ENCODE measurements at places on chromosomes 1 and 21.

DNA sequence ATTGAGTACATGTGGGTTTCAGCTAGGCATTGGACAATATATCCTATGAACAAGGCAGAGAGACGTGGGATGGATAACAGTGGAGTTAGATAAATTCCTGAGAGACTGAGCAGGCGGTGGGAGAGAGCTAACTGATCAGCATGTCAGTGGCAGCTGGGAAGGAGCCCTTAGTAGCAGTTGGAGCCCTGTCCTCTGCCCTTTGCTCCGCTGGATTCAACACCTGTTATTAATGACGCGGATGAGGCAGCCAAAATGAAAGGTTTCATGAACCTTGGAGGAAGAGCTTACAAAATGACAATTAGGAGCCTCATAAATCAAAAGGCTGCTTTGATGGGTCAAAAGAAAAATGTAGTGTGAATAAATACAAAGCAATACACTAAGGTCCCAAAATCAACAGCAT lies 16.1 kb downstream of the UBIAD1 start:
- DNase-seq = no peak

GRCh38 chr1:107510347-107510746 lies 369.5 kb downstream of the NTNG1 start:
- no peak for DNase-seq

DNA sequence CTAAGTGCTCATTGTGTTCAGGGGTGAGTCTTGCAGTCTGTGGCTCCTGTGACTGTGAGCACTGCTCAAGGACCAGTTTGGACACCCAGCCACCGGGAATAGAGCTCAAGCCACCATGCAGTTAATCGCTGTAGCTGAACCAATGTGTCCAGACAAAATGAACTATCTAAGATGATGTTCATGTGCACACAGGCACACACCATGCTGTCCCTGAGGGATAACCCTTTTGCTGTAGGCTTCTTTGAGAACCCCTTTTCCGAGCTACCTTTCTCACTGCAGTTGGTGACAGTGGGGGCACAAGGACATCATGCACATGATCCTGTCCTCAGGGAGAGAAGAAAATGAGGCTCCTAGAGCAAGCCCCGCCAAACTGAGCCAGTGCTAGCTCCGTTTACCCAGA lies 50.6 kb upstream of the CTBS start:
- DNase-seq = no peak

DNA sequence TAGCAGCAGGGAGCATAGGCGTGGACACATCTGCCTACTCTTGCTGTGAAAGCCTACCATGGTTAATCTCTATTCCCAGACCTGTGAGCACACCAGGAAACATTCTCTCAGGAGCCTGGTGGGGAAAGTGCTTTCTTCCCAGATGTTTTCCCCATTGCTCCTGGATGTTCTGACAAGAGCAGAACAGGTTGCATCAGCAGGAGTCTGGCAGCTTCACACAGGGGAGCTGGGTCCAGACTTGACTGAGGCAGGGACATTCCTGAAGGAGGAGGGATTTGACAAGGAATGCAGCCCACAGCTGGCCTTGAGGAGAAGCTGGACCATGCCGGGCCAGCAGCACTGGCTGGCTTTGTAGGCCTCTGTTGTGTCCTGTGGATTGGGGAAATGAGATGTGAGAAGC lies 21.0 kb upstream of the ARTN start:
- no peak for DNase-seq

DNA sequence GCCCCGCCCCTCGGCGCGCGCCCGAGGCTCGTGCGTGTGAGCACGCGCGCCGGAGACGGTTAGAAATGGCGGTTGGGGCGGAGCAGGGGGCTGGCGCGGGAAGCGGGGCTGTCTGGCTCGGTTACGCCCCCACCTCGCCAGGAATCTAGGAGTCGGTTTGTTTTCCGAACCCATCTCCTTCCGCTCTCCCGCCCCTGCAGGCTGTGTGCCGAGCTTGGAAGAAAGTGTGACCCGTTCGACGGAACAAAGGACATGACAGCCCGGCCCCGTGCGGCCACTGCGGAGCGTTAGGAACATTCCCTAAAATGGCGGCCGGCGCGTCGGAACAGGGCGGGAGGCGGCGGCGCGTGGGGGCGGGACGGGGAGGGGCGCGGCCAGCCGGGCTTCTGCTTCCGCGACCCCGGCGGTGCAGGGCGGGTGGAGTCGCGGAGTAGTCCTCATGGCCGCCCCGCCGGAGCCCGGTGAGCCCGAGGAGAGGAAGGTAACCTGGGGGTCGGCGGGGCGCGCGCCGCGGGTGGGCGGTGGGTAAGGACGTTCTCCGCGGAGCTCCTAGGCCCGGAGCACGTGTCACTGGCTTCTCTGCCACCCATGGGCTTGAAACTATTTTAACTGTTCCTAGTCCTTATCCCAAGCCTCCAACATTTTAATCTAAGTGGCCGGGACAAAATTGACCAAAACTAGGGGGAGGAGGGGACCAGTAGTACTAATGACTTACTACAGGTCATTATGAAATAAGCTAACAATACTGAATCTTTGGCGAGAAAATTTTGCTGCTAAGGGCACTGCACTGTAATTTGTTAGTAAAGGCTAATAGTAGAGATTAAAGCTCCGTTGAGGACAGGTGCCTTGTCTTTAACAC lies at the start of gene COX20:
COX20 (plus strand) TSS at position 383 of the 859 bp plus-strand sequence; CDS start at position 440, 57 bp downstream.
- peak; percentile 92 for DNase-seq

GRCh38 chr1:100757946-100758345 lies 38.4 kb downstream of the VCAM1 start:
- DNase-seq = no peak

DNA sequence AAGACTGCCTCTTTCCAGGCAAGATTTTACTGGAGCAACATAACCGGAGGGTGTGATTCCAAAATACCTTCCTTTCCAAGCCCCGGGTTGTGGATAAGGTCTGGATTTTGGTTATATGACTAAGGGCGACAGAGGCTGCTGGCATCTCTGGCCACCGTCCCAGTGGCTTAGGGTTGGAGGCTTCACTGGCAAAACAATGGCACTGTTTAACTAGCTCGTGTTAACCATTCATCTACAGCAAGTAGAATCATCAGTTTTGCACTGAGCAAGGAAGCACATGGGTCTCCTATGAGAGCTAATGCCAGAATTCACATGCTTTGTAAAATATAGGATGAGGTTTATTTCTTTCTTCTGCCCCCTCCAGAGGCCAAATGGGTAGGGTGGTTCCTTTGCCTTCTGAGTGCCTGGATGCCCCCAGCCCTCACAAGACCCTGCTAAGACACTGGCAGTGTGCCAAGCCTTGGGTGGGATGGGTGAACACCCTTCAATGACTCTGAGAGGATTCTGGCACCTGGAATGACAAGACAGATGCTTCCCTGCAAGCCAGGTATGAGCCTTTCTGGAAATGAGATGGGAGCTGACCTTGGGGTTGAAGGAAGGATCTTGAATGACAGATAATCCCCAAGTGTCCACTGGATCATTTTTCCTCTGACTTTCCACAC lies 36.8 kb downstream of the DHCR24 start:
- no peak for DNase-seq

- no peak for DNase-seq
Observed at GRCh38 chr1:57040811-57041210, 75.0 kb upstream of the C8B start.

DNA sequence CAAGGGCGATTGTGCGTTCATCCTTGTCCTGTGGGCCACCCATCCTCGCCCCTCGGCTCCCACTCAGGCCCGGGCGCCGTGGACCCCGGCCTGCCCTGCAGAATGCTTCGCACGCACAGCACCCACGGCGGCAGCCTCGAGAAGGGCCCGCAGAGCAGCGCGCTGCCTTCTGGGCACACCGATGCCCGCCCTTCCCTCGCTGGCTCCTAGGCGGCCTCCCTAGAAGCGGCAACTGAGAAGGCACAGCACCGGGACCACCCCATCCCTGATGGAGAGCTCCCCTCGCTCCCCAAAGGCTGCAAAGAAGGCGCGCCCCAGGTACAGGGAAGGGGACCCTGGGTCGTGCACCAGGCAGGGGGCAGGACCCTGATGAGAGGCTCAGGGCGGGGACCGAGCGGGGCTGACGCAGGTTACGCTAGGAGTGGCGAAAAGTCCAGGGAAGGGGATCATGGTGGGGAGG lies 971 bp downstream of the CAPZB start:
- no peak for DNase-seq

DNA sequence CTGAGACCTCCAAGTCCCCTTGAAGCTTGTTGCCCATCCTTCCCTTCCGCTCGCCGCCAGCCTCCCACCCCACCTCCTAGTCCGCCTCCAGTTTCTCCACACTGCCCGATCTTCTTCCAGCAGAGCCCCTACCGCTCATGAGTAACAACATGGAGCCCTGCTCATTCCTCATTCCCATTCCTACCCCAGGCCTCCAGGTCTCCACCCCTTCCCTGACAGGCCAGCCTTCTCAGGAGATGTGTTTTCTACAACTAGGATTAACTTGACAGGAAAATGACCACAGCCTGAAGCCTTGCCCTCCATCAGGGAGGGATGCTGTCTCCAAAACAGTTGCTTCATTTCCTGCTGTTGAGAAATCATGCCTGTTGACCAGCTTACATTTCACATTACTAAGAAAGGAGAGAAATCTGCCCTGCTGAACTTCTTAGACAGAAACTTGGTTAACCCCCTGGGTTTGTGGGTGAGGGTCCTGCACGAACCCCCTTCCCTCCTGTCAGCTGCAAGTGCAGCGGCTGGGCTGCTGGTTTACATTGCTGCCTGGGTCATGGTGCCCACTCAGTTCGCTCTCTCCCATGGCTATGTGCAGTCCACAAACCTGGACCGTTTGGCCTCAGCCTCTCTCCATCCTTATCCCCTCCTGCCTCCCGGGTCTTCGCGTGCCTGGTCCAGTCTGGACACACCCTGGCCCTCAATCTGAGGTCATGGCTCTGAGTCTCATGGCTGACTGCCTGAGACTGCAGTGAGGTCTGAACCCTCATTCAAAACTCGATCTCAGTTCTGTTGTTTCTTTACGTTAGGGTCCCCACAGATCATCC lies 16.1 kb upstream of the CHI3L1 start:
- DNase-seq = no peak

DNA sequence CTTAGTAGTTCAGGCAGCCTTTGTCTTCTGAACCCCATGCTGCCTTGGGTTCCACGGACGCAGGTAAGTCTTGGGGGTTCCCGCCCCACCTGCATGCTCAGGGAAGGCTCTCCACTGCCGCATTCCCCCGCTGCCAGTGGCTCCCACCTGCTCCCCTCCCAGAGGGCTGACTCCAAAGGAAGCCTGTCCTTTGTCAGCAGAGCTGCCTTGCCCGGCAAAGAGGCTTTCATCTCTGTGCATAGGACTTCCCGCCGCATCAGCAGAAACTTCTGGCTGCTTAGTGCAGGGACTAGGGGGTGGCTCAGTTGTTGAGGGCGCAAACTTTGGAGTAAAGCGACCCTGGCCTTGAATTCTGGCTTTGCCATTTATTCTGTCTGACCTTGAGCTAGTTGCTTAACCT lies 25.2 kb upstream of the ACTL8 start:
- no peak for DNase-seq

GRCh38 chr1:206116191-206116872 lies 856 bp downstream of the AVPR1B start:
- no peak for DNase-seq

DNA sequence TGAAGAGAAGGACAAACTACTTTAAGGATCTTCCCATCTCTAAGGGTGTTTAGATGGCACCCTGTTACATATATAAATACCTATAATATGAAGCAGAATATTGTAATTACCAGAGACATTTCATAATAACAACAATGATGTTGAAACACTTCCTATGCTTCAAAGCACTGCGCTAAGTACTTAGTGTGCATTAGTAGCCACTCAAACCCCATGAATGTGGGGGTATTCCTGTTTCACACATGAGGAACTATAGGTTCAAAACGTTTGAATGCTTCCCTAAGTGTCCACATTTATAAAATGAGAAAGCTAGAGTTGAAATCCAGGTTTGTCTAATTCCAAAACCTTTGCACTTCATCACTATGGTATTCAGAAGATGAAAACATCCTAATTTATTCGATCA lies 18.5 kb upstream of the OR10J5 start:
- no peak for DNase-seq

DNA sequence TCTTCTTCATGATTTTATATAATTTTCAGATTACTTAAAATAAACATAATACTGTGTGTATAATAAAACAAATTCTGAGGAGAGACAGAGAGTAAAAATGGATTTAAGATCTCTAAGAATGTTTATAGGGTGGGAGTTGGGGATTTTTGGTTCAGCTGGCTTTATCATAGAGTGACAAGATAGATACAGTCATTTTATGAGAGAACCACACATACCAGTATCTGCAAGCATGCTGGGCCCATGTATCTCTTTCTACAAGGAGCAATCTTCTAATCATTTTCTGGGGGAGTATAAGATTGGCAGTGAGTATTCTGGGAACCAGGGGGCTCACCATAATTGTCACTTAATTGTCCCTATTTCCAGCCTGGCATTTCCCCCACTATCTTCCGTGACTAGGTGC lies 64.3 kb upstream of the DUSP10 start:
- DNase-seq = no peak

- peak; percentile 12 for DNase-seq
Observed at GRCh38 chr1:50750021-50750619, 209.9 kb downstream of the FAF1 start.

GRCh38 chr1:8460784-8461183 lies 142.9 kb downstream of the SLC45A1 start:
- no peak for DNase-seq

DNA sequence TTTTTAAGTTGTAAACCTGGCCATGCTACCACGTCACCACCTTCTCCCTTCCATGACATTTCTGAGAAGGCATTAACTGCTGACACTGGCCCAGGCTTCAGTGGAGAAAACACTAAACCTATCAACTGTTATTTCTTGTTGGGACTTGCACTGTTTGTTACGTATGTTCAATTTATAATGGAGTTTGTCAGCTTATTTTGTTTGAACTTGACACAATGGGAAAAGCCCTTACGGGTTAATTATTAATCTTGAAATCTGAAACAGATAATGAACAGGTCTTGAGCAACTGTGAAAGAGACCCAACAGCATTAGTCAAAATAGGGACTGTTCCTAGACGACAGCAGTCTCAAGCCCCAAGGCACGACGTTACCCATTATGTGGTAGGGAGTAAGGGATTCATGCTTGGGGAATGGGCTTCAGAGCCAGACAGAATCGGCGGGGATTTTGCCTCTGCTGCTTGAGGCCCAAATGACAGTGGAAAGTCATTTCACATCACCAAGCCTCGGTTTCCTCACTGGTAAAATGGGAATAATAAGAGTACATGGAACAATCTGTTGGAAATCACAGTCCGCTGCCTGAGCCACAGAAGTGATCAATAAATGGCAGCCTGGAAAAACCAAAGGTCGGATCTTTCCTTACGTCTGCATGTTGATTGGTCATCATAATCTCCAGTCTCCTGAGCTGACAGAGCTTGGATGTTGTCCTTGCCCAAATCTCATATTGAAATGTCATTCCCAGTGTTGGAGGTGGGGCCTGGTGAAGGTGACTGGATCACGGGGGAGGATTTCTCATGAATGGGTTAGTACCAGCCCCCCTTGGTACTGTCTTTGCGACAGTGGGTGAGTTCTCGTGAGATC lies 44.5 kb downstream of the TIAM1 start:
- no peak for DNase-seq

- DNase-seq = no peak
Observed at GRCh38 chr1:3847081-3847480, 9.9 kb downstream of the CEP104 start.

- DNase-seq = no peak
Observed at GRCh38 chr1:176211396-176212165, 4.5 kb upstream of the COP1 start.

Measured in COLO829 (cell line).